ENCODE measurements at places on chromosomes 6 and 20. TPM values are rescaled to one million over a fixed set of nuclear protein-coding genes. Genes with fewer than 3 reads are reported as not detected.
A peak's percentile ranks its signal among the peaks of the same experiment; 100 is the strongest.

Gene DBNDD2
- total RNA-seq = 69.1 TPM

Gene ULBP3
- total RNA-seq = 3.8 TPM

Gene FAM83C
- not detected for total RNA-seq

Gene HCK
- total RNA-seq = 0.70 TPM

DNA sequence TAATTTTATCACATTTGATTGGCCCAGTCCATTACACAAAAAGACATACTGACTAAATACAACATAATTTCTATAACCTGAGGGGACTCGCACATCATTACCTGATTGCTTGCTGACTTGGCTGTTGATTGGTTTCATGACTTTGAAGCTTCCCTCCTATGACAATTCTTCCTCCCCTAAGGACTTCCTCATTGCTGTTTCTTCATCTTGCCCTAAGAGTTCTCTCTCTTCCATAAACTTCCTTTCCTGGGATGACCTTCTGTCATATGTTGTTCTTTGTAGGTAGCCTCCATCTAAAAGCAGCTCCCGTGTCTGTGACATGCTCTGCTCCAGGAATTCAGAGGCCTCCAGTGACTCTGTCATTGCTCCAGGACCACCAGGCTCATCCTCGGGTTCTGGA, 22.6 kb downstream of the RSPH3 start:
- no peak for DNase-seq

GRCh38 chr6:113847447-113847846, 9.7 kb upstream of the MARCKS start:
- no peak for DNase-seq

DNA sequence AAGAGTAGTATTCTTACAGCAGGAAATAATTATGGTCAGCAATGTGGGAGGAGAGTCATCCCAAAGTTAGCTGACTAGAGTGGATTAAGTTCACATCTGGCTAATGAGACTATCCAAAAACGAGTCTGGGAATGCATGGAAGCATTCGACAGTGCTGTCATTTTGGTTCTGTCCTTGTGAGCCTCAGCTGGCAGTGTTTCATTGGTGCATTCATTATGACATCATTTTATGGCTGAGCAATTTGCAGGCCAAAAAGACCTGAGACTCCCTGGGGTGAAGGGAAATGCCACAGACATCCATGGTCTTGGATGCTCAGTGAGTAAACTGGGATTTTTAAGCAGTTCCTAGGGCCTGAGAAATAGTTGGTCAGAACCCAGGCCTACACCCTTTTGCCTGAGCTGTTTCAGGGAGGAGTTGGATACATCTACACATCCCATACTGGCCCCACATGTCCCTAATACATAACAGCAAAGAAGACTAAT, 196.4 kb upstream of the CCN2 start:
- peak; percentile 57 for DNase-seq

DNA sequence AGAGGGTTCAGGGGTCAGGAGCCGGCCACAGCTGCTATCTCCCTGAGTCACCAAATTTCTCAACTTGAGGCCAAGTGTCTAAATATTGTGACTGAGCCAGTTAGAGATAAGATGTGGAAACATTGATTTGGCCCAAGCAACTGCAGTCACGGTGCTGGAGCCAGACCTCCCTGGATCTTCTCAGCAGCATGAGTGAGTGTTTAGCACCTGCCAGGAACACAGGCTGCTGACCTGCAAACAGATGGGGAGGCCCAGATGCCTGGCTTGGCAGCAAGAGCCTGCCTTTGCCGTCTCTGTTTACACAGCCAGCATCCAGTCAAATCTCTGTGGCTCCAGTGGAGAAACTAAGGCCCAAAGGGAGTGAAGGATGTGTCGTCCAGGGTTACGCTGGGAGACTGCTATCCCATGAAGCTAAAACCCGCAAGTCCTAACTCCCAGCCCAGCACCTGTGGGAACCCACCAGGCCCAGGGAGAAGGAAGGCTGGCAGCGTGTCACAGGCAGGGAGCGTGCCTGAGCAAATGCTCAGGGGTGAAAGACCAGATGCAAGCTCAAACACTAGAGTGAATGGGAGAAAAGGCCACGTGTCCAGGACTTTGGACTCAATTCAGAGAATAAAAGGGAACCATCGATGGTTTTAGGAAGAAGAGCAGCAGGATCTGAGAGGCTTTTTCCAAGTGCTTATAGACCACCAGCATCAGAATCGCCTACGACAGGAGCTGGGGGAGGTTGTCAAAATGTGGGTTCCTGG, 15.9 kb upstream of the PTGIS start:
- no peak for DNase-seq

DNA sequence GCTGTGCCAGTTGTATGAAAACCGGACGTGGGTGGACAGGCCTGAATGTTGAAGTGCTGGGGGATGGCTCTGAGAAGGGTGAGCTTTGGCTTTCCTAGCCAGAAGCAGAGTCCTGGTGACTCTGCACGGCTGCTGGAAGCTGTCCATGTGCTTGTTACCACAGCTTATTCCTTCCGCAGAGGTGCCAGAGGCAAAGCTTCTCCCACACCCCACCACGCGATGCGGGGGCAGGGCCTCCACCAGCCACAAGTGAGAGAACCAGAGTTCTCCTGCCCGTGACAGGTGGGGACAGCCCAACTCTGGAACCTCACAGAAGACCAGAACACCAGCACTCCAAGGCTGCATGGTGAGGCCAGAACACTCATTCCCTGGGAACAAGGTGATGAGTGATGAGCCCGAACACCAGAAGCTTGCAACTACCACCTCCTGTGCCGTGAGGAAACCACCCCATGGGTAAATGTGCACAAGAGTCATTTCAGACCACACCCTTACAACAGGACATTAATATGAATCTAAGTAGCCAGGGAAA, 36.7 kb downstream of the JAG1 start:
- no peak for DNase-seq

- DNase-seq = no peak
Measured at GRCh38 chr6:99341862-99342455, 7.5 kb downstream of the FAXC start.

- DNase-seq = peak; percentile 63
Measured at GRCh38 chr6:53547166-53547810, 2.4 kb upstream of the GCLC start.
